AML-193 (cell line): ENCODE measurements at places on chromosomes 3 and 15.

DNA sequence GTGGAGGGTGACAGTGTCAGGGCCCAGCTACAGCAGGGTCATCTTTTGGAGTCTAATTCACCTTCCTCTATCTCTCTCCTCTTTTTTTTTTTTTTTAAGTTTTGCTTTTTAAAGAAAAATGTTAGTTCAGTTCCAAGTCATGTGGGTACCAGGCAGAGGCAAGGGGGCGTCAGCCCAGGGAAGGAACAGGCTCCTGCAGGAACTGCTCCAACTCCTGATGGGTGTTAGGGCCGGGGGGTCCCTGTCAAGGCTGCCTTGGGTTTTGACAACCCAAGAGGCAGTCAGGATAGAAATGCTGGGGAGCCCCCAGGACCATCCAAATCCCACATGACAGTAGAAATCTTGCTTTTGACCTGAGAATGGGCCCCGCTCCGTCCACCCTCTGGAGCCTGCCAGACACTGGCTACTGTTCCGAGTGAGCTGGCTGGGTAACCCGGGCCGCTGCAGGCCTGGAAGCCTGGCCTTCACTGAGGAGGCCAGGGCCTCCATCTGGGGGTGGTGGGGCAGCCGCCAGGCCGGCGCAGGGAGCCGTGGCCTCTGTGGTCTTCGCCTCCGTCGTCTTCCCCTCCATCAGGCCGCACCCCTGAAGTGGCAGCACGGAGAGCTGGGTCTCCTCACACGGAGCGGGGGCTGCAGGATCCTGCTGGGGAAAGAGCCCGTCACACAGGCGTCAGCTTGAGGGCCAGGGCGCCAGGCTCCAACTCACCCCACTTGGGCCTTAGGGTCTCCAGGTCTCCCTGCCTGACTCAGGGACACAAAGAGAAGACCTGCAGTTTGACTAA lies 24.2 kb downstream of the RNU5B-1 start:
- no peak for DNase-seq

GRCh38 chr3:150390087-150390486 lies 18.0 kb upstream of the TSC22D2 start:
- DNase-seq = no peak

DNA sequence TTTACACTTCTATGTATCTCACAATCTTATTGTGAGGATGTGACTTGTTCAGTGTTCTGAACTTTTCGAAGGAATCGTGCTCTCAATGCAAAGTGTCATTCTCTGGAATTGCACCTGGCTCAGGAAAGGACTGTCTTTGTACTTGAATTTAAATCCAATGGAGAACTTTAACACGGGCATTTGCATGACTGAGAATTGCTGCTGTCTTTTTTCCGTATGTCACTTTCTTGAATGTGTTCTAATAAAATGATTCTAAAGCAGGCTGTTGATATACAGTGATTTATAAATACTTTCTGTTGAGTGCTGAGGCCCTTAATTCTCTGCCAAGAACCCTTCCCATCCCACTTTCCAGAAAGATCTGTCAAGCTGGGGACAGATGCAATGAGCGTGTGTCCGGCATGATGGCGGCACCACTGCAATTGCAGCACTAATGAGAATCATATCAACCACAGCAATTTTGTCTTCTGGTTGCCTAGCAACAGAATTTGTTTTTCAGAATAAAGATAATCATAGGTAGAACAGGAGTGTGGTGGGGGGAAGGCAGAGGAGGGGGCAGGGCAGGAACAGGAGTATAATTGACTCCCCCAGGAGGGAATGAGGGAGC lies 210.6 kb upstream of the UMPS start:
- no peak for DNase-seq

DNA sequence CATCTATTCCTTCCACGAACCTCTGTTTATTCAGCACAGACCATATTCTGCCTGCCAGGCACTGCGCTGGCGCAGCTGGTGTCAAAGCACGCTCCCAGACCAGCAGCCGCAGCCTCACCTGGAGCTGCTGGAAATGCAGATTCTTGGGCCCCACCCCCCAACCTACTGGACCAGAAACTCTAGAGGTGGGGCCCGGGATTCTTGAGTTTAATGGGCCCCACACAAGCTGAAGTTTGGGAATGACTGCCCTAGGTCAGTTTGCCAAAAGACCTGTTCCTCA lies 7.0 kb downstream of the CHST13 start:
- no peak for DNase-seq

DNA sequence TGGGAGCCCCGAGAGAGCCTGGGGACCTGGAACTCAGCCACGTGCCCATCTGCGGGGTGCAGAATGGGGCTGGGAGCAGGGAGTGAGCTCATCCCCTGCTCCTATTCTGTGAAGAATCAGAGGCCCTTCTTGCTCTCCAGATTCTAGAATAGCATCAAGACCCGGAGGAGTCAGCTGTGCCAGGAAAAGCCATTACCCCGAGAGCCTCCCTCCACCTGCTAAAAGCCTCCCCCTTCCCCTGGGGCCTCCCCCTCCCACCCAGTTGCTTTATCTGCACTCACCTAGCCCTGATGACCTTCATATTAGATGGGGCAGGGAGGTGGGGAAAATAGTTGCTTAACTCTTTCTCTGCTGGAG lies 23.1 kb downstream of the CCDC33 start:
- no peak for DNase-seq

DNA sequence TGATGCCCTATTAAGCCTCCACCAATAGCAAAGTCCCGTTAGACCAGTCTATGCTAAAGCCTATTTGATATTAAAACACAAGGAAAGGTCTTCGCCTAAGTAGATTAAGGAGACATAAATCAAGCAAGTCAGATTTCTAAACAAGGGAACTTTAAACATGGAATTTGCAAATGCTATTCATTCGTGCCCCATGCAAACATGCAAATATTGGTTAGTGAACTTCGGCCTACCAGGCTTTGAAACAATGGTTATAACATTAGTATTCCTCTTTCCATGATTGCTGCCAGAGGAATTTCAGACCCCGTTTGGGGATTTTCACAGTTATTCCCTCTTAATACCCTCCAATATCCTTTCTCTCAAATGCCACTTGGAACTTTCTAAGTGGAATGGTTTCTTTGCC lies 36.9 kb upstream of the ZNF280D start:
- DNase-seq = no peak

DNA sequence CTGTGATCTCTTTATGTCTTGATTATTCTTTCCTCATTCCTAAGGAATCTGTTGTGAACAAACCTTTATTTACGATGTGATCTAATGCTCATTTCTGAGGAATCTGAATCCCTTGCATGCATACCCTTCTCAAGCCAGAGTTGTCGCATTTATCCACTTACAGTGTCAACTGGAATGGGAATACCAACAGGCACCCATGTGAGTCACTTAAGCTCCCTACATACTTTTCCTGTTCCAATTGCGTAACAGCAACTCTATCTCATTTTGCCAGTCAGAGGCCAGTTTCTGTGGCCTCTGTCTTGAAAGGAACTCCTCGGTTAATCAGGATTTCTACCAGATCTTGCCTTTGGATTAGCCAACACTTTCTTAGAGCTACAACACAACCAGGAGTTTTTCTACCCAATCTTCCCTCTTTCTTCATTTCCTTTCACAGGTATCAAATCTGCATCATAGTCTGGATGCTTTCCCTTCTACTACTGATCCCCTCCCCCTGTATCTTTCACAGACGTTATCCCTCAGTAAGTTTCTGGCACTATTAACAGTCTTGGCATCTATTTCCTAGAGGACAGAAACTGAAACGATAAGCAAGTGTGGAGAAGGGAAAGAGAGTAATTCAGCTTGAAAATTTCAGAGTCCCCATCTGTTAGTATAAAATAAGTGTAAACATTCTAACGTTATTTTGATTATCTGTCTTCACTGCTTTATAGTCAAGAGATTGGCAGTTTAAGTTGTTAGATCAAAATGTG lies 66.8 kb upstream of the BCHE start:
- no peak for DNase-seq

GRCh38 chr3:151268267-151269235 lies 9.8 kb downstream of the P2RY14 start:
- no peak for DNase-seq

DNA sequence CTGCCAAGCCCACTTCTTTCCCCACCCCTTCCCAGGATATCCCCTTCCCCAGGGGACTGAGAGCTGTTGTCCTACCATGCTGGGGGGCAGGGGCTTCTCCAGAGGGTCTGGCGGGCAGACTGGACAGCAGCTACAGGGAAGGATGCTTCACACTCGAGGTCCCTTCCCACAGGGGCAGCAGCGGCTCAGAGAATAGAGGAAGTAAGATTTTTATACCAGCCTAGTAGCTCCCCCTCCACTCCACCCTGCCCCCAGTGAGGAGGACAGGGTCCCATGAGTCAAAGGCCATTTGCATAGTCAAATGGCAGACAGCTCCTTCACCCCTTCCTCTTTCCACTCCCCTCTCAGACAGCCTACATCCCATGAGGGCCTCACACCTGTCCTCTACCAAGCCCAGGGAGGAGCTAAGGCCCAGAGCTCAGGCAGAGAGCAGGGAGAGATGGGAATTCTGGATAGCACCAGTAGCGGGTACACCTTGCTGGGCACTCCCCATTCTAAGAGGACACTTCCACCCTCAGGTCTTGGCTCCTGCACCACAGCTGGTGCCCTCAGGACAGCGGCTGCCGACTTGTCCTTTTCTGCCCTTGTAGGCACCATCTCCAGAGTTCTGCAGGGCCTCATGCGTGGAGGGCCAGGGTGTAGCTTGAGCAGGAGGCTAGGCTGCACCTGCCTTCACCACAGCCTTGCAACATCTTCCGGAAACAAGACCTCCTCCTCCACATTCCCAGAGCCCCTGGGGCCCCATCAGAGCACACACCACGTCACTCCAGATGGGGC lies at the start of gene TLR9:
TSS of gene TLR9 (minus strand) at position 194 of the 777 bp plus-strand sequence. CDS start at position 78, 116 bp downstream.
- peak; percentile 78 for DNase-seq

DNA sequence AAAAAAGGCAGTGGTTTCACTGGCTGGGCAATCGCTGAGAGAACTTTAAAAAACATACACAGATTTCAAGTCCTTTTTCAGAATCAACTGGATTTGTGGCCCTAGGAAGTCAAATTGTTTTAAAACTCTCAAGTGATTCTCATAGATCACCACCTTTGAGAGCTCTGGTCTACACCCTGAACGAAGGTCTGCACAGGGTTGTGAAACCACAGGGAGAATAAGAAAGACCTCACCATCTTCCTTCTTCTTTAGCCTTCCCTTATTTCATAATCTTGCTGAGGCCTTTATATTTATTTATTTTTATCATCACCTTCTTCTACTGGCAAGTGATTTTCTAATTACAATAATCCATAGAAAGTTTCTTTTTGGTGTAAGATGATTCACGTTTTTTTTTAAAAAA lies 58.1 kb downstream of the FOXP1 start:
- DNase-seq = peak; percentile 85

- DNase-seq = no peak
These were observed 189.0 kb upstream of the TMC3 start for GRCh38 chr15:81562986-81563385.

DNA sequence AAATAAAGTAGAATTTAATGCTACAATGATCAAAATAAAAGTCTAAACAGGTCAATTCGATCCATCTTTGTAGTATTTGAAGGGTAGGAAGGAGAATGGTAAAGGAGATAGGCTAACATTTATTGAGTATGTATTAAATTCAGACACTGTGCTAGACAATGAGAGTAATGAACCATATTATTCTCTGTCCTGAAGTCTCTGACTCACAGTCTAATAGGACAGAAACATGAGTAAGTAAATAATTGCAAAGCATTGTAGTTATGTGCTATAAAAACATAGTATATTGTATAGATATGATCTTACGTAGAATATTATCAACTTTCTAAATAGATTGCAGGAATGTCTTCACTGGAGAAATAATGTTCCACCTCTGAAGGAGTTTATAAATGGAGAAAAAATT lies 64.5 kb downstream of the MDFIC2 start:
- no peak for DNase-seq
